ENCODE measurements at places on chromosomes 2 and 18.

DNA sequence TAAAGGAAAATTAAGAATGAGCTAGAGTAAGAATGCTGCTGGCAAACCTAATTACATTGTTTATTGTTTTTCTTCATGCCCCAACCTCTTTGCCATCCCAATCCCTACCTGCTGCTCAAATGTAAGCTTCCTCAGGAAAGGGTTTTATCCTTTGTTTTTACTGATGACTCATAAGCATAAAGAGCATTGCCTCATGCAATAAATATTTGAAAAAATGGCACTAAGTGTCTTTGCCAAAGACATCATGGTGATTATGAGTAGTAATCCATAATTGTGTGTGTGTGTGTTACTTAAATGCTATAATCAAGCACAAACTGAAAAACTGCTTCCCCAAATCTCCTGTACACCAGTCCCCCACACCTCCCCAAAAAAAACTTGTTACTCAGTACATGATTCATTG, 53.4 kb downstream of the DNER start:
- no peak for DNase-seq

- DNase-seq: no peak
Measured at GRCh38 chr18:29449424-29449823, 1272.5 kb upstream of the CDH2 start.

- DNase-seq: no peak
Measured at GRCh38 chr2:47452761-47453160, 49.8 kb downstream of the MSH2 start.

DNA sequence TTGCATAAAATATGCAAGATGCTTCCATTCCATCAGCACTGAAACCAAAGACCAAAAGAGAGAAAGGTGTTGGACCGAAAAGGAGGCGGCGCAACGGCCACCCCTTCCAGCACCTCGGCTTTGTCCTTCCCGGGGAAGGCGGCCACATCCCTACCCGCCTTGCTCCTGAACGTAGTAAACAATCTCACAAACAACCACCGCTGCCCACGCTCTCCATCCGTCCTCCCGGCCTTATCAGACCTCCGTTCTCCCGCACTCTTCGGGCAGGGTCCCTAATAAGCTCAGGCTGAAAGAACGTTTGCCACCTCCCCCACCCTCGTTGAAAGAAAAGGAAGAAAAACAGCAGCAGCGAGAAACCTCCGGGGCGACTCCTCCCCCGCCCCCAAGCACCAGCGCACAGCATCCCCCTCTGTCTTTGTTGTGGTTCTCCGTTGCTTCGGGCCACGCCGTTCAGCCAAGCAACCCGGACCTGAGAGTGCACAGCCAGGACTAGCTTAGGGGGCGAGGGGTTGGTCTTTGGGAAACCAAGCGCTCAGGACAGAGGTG, 4.4 kb downstream of the EVX2 start:
- no peak for DNase-seq

DNA sequence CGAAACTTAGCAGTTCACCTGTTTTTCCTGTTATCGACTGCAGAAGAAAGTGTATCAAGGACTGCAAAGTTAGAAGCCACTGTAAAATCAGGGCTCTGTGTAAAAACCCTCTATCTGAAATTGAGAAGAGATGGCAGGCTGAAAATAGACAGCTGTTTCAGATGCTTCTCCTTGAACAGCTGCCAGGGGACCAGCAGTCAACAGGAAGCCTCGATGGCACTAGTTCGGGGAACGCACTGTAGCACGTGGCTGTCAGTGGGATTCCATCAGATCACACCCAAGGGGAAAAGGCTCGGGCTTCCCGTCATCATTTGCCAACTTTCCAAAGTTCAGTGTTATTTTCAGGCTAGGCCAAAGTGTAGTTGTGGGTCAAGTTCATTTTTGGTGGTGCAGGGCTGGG, 316.9 kb downstream of the TXNL1 start:
- DNase-seq: no peak

DNA sequence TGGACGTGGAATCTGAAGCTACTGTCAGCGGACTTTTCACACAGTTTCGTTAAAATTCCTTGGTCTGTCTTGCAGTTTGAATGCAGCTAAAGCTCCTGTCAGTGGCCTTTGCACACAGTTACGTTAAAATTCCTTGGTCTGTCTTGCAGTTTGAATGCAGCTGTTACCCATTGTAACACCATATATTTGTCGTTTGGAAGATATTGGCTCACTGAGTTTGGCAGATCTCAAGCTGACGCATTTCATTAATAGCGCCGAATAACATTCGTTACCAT, 1.0 kb downstream of the LIMS1 start:
- DNase-seq: no peak

DNA sequence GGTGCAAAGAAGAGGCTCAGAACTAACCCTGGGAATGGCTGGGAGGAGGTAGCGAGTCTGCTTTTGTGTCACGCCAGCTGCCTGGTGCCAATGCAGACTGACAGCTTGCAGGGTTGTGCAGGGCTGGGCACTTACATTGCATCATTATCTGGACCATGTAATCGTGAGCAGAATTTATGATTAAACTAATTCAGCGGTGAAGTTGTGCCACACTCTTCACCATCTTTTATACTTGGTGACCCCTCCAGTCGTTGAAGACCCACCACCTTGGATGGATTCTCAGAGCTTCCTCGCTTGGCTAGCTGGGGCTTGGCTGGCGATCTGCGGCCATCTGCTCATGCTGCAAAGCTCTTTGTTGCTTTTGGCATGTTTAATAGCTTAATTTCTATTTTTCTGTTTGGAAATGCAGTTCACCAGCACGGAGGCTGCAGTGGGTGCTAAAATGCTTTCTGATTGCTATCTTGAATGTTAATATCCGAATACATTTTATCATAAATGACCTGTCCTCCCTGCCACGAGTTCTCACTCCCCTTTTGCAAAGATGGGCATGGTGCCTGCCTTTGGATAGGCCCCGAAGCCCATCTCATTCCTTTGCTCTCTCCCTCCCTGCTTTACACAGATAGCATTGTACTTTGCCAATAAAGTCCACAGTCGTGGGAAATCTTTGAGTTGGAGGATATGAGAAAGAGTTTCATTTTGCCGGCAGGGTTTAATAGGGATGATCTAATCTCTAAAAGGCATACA, 188.2 kb downstream of the PRKCE start:
- DNase-seq: no peak

GRCh38 chr2:159138642-159139182, 147.8 kb downstream of the WDSUB1 start:
- no peak for DNase-seq

DNA sequence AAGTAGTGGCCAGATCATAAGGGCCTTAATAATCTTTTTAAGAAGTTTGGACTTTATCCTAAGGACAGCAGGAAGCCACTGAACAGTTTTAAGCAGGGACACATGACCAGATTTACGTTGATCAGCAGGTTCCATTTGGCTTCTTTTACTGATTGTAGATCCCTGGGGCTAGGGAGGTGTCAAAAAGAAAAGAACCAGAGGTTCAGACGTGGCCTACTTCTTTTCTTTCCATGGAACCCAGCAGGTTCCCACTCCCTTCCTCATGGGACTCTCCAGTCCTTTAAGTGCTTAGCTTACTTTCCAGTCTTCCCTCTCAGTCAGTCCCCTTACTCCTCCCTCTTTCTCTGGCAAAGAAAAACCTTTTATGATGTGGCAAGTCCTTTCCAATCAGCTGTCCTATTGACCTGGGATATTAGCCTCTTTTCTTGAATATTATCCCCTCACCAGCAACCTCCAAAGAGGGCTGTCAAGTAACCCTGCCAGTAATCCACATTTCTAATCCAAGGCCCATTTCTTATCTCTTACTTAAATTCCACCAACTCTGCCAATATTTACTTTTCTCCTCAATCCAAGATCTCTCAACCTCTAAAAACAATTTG, 33.5 kb downstream of the NHEJ1 start:
- no peak for DNase-seq

GRCh38 chr2:124610141-124610540, 585.1 kb downstream of the CNTNAP5 start:
- DNase-seq: no peak

GRCh38 chr2:26255759-26256384, 11.1 kb downstream of the HADHB start:
- no peak for DNase-seq

DNA sequence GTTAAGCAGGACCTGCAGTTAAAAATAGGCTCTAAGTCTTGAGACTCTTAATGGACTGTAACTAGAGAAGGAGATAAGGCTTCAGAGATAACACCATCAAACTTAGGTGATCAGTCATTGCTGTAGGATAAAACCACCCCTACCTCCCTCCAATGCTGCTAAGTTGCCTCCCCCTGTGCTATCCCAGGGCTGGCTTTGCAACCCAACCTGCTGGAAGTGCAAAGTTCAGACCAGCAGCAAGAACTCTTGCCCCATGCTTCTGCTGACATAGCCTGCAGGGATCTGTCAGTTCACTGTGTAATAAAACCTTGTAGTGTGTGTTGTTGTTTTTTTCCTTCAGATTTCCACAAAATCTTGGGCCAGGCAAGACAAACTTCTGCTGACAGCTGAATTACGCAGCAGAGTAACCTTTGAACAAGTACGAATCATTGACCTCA, 57.4 kb upstream of the EPB41L3 start:
- DNase-seq: no peak

DNA sequence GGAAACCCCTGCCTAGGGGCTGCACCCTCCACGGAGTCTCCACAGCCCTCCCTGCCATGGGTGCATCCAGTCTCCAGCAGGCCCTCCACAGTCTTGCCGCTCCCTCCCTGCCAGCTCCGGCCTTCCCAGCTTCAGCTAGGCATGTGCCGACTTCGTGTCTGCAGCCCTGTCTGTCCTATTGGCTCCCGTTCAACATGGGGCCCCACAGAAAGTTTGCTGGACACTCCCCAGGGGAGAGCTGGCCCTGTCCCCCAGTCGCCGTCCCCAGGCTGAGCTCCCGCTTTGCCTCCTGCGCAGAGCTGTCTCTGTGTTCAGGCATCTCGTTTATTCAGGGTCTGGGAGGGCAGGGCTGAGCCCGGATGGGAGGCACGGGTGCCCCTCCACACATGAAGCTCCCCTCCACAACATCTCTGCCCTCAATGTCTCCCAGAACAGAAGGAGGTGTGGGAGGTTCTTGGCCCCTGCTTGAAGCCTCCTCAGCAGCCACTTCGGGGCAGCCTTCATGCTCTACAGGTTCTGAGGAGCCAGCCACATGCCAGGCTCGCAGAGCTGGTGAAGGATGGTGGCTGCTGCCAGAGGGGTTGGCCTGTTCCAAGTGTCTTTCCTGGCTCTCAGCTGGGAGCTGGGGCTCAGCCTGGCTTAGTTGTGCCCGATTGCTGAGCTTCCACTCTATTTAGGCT, 120.1 kb upstream of the PXDN start:
- no peak for DNase-seq

DNA sequence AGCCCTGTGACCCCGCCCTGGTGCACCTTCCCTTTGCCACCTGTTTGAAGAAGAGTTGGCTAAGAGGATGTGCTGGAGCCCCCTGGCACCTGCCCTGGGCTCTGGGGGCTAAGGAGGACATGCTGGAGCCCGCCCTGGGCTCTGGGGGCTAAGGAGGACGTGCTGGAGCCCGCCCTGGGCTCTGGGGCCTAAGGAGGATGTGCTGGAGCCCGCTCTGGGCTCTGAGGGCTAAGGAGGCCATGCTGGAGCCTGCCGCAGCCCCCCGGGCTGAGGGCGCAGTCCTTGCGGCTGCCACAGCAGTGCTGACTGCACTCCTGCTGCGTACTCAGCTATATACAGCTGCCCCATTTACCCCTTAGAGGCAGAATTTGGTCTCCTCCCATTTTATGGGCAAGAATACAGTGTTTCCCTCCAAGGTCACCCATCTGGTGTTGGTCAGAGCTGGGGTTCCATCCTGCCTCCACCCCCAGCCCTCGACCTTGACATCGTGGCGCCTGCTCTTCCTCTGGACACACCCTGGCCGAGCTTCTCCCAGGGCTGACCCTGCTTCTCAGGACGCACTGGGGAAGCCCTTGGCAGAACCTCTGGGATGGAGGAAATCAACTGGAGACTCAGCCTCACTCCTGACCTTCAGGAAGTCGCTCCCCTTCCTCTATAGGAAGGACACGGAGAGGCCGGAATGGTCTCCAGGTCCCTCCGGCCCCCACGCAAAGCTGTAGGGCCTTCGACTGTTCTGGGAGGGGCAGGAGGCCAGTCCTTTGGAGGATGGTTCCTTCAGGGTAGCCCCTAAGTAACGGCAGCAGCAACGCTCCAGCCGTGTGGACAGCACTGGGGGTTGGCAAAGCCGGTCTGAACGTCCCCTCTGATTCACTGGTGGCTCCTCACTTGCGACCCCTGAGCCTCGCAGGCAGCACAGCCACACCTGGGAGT, 65.0 kb upstream of the HPCAL1 start:
- no peak for DNase-seq

GRCh38 chr2:128714851-128715312, 396.2 kb upstream of the HS6ST1 start:
- no peak for DNase-seq

GRCh38 chr2:190802129-190802528, 78.5 kb upstream of the GLS start:
- no peak for DNase-seq

DNA sequence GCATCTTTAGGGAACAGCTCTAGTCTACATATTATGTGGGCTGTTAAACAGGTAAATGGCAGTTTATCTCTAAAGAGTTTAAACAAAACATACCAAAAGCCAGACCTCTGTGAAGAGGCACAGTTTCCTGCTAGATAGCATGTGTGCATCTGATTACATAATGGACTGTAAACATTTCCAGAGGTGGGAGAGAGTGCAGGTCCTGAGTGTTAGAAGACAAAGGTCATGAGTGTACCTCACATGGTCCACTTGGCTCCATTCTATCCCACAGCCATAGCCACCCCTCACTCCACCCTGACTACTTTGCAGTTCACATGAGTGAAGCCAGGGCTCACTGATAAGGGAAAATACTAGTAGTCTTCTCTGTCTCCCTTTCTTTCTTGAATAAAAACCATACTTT, 233.4 kb downstream of the MTX2 start:
- no peak for DNase-seq

DNA sequence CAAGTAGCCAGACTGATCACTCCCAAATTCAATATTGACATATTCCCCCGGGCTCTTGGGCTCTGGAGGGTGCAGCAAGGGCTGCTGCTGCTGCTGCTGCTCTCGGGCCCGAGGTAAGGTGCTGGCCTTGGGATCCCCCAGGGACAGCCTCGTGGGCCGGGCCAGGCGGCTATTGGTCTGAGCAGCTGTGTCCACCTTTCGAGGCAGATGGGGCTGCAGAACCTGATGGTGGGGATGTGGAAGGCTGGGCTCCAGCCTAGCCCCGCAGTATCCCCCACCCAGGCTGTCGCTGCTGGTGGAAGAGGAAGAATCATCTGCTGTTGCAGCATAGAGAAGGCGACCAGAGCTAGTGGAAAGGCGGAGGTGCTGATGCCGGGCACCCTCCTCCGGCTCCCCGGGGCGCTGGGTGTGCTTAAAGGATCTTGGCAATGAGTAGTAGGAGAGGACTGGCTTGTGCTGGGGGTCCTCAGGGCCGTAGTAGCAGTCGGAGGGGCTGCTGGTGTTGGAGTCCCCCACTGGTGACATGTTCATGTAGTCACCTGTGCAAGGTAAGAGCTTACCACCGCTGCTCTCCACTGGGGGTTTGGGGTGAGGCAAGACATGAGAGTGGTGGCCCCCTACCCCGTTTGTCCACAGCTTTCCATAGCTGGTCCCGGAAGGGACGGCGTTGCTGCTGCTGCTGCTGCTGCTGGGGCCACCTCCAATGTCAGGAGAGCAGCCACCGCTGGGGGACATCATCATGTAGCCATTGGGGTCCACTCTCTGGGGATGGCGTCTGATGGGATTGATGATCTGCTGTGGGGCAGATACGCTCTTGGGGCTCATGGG, 3.4 kb downstream of the IRS1 start:
- DNase-seq: no peak

- no peak for DNase-seq
Measured at GRCh38 chr18:79048245-79048632, 21.0 kb upstream of the ATP9B start.
